HEK293T (cell line): ENCODE measurements at places on chromosomes 6 and 20.

- no peak for DNase-seq
Measured at GRCh38 chr6:137261361-137261760, 42.2 kb upstream of the IFNGR1 start.

DNA sequence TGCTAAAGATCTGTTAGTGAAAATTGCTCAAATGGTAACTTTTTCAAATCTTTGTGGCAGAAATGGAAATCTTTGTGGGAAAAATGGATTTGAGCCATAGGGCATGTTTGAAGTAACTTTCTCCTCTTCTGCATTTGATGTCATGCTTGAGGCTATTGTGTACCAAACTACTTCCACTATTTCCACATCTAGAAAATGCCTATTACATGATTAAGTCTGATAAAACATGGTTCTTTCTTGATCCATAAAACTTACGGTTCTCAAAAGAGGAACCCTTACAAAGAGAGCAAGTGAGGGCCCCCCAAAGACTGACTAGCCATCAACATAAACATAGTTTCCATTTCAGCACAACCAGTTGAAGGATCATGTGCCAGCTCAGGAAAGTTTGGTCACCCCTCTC is 150.6 kb downstream of the NFATC2 start:
- no peak for DNase-seq

- no peak for DNase-seq
Measured at GRCh38 chr20:35264755-35265154, 13.2 kb downstream of the MMP24OS start.

GRCh38 chr6:19812512-19813119 is 24.6 kb upstream of the ID4 start:
- DNase-seq, result peak; percentile 34

DNA sequence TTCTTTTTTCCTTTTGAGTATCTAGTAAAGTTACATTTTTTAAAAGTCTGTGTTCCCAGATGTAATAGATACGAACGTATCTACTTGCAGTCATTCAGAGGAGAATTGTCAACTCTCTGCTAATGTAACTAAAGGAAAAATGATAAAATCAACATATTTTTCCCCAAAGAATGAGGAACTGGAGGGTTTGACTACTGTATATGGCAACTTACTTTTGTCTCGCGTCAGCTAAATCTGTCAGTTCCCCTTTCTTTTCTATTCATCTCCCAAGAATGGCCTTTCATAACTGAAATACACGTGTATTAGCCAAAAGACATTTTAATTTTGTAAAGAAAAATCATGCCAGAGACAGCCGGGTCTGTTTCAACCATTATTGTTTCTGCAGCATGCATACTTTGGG is 5.4 kb downstream of the EYA2 start:
- DNase-seq, result no peak

GRCh38 chr6:139711804-139712585 is 337.5 kb upstream of the CITED2 start:
- DNase-seq, result no peak

DNA sequence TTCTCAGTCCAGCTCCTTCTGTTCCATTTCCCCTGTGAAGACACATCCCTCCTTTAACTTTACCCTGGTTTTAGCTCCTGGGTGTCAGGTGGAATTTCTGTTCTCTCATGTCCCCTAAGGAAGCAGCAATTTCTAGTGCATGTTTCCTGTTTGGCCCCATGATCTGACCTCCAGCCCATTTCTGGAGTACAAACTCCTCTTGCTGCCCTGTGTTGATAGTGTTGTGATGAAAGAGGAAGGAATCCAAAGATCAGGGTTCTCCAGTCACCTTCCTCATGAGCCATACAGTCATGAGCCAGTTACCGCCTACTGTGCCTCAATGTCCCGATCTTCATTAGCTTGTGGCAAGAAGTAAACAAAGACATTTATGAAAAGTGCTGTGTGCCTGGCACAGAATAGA is 97.4 kb downstream of the PHACTR1 start:
- no peak for DNase-seq

GRCh38 chr6:130453230-130453629 is 87.4 kb downstream of the TMEM200A start:
- DNase-seq, result no peak

GRCh38 chr6:122449069-122449468 is 22.5 kb downstream of the SERINC1 start:
- no peak for DNase-seq

- no peak for DNase-seq
Measured at GRCh38 chr6:46539866-46540265, 48.6 kb upstream of the RCAN2 start.

DNA sequence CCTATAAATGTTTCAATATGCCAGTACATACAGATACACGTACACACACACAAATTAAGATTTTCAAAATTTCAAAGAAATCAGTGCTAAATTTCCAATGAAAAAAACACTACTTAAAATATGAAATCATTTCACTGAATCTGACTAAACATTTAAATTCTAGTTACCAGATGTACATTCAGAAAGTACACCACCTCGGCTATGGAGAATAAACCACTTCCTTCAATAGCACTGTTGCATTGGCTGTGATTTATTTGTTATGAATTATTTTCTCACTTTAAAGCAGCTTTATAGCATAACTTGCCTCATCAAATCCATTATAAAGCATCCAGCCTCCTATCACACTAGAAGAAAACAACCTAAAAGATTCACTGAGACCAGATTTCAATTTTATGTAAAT is 36.6 kb downstream of the HBS1L start:
- DNase-seq, result no peak

- no peak for DNase-seq
Measured at GRCh38 chr6:136016228-136017225, 165.0 kb downstream of the PDE7B start.
